ENCODE measurements at places on chromosomes 6 and 20. TPM values are rescaled to one million over a fixed set of nuclear protein-coding genes. Genes with fewer than 3 reads are reported as not detected.

BPIFB1 gene
- not detected for total RNA-seq

GRCh38 chr6:164308339-164308738, 893.8 kb downstream of the QKI start:
- H3K4me1 ChIP-seq, result no peaks in the 10 kb centered on the region
- no peaks in the 10 kb centered on the region for H3K27me3 ChIP-seq
- H3K27ac ChIP-seq, result no peak overlapping the region
- no peak for DNase-seq

GHRH gene
- not detected for total RNA-seq

SASH1 gene
- total RNA-seq, result 304 TPM

GRCh38 chr6:26420688-26421171, 18.7 kb downstream of the BTN3A1 start:
- no peaks in the 10 kb centered on the region for H3K36me3 ChIP-seq
- H3K4me1 ChIP-seq, result no peaks in the 10 kb centered on the region
- H3K4me3 ChIP-seq, result peak overlapping the region; percentile 80
- no peak for DNase-seq

DNA sequence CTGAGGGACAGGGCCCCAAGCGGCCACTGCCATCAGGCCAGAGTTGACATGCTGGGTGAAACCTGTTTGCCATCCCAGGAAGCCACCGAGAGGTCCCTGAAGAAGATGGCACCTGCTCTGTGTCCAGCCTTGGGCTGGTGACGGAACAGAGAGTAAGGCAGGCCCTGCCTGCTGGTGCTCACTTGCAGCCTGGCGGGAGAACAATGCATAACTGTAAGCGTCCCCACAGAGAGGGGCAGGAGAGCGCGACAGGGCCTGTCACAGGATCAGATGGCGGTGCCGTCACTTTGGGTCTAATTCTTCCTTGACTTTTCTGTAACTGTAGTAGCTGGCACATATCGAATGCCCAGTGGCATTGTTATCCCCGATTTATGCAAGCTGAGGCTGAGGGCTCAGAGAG, 29.0 kb upstream of the VSTM2L start:
- no peaks in the 10 kb centered on the region for H3K36me3 ChIP-seq
- no peak overlapping the region for H3K27ac ChIP-seq
- no peak overlapping the region for H3K4me3 ChIP-seq
- no peak for DNase-seq
- no peaks in the 10 kb centered on the region for H3K4me1 ChIP-seq

DNA sequence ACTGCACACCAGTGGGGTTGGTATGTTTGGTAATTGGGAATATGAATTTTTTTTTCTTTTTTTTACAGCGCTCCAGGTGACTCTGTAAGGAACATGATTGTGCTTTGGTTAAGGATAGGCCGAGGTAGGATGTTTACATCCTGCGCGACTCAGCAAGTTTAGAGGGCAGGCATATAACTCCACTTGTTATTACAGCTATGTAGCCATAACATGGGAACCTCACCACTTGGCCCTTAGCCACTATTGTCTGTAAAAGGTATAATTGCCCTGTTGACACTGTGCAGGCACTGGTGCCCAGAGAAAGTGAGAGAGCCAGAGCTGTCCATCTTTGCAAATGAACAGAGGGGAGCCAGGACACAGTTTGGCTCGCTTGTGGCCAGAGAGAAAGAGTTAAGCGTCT, 172.9 kb downstream of the MCHR2 start:
- H3K27me3 ChIP-seq, result no peaks in the 10 kb centered on the region
- no peak overlapping the region for H3K4me3 ChIP-seq

DNA sequence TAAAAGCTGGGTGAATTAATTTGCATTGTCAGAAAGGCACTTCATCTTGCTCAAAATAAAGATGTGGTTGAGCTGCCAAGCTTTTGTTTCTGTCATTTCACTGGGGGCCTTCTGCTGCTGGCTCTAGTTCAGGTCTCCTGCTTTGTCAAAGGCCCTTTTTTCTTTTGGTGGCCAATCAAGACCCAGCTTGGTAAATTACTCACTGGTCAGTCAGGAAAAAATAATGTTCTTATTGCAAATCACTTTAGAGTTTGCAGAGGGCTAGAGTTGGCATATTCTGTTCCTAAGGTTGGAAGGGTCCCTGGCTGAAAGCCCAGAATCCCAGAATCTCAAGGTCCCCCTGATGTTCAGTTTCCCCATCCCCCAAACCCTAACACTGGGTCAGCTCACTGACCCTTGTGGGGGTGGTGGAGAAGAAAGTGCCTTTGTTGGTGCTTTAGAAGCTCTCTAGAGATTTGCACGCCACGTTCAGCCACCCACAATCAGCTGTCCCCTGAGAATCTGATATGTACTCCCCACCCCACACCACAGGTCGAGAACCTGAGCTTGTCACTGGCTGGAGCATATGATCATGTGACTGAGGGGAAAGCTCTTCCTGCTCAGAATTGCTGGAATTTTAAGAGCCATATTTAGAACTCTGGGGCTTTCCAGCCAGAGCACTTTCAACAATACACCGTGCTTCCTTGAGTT, 21.7 kb upstream of the BNIP5 start:
- no peaks in the 10 kb centered on the region for H3K36me3 ChIP-seq
- H3K27me3 ChIP-seq, result no peaks in the 10 kb centered on the region
- no peak overlapping the region for H3K4me3 ChIP-seq
- no peaks in the 10 kb centered on the region for H3K4me1 ChIP-seq
- H3K27ac ChIP-seq, result no peak overlapping the region
- DNase-seq, result no peak

- H3K36me3 ChIP-seq, result no peaks in the 10 kb centered on the region
- no peak for DNase-seq
- no peaks in the 10 kb centered on the region for H3K27me3 ChIP-seq
Measured at GRCh38 chr6:10901770-10902169, 14.9 kb downstream of the SYCP2L start.

DNA sequence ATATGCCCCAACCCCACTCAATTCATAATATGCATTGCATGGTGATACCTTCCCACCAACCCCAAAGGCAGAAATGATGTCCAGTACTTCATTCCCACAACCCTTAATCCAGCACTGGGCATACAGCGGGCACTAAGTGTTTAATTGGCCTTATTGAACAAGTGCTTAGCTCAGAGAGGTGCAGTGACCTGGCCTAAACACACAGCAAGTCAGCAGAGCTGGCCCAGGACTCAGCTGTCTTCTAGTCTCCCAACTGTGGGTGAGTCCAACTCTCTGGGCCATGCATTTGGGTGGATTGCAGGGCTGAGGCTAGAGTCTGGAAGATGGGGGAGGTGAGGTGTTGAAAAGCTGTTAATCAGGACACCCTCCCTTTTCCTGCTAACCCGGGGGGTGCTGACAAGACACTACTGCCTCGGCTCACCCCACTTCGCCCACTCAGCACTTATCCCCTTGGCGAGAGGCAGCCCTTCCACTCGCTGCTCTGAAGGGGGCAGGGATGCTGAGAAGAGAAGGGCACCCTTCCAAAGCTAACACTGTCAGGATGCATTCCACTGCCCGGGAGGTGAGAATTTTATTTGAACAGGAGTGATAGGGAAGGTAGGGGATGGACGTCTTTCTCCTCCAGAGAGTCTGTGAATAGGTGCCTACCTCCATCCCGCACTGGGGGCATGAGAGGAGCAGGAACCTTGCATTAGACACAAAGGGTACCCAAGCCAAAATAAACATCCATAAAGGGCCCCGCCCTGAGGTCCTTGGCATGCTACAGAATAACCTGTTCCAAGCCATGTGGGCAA, 14.2 kb downstream of the KCNK5 start:
- no peak for DNase-seq
- H3K4me1 ChIP-seq, result no peaks in the 10 kb centered on the region
- H3K27ac ChIP-seq, result no peak overlapping the region
- H3K36me3 ChIP-seq, result no peaks in the 10 kb centered on the region
